ENCODE measurements at places on chromosomes 5 and 9. TPM values are rescaled to one million over a fixed set of nuclear protein-coding genes. Genes with fewer than 3 reads are reported as not detected.

TMEM215 gene
- not detected for total RNA-seq

GRCh38 chr9:99867968-99868367 lies 38.5 kb upstream of the STX17 start:
- no peak for DNase-seq

DNA sequence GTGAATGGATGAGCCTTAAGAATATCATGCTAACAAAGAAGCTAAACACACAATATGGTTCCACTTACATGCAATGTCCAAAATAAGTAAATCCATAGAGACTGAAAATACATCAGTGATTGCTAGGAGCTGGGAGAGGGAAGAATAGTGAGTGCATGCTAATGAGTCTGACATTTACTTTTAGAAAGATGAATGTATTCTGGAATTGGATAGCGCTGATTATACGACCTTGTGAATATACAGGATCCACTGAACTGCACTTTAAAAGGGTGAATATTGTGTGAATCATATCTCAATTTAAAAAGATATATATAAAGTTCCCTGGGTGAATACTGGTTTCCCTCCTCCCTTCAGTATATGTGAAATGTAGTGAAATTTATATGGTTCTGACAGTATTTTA lies 46.2 kb downstream of the LOX start:
- no peak for DNase-seq

DNA sequence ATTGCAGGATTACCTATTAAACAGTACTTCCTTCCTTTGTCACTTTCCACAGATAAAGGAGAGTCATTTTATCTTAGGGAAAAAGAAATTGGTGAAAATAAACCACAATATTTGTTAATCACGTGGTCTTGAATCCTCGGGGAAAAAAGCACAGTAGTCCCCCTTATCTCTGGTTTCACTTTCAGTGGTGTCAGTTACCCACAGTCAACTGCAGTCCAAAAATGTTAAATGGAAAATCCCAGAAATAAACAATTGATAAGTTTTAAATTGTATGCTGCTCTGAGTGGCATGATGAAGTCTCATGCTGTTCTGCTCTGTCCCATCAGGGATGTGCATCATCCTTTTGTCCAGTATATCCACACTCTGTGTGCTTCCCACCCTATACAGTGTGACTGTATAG lies 405.2 kb upstream of the MPDZ start:
- DNase-seq, result no peak

GRCh38 chr9:116333254-116333653 lies 179.7 kb downstream of the PAPPA start:
- no peak for DNase-seq

HRH2 gene
- not detected for total RNA-seq

MYMK gene
- total RNA-seq, result not detected

DNA sequence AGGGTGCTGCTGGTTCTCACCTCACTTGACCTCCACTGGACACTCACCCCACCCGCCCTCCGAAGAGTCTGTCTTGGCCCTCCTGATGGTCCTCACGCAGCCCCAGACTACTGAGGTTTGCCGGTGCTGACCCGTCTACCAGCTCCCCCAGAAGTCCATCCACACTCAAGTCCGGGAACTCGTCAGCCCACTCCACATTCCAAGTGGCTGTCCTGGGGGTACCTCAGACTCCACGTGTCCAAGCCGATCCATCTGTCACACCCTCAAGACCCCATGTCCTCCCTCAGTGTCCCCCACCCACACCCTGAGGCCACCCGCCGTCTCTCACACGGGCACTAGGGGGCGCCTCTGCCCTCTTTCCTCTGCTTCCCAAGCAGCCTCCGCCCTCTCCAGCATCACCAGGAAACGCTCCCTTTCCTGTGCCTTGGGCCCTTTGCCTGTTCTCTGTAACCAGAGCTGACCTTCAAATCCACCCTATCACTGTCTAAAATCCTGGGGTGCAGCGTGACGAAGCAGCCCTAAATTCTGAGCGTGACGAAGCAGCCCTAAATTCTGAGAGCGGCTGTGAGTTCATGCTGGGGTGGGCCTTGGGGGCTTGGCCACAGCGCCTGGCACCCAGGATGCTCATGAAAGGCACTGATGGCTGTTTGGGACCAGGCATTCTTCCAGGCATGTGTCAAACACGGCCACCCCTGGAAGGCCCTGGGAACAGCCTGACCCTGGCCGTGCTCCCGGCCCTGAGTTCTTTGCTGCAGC lies 95.7 kb downstream of the KCNT1 start:
- peak; percentile 29 for DNase-seq

DNA sequence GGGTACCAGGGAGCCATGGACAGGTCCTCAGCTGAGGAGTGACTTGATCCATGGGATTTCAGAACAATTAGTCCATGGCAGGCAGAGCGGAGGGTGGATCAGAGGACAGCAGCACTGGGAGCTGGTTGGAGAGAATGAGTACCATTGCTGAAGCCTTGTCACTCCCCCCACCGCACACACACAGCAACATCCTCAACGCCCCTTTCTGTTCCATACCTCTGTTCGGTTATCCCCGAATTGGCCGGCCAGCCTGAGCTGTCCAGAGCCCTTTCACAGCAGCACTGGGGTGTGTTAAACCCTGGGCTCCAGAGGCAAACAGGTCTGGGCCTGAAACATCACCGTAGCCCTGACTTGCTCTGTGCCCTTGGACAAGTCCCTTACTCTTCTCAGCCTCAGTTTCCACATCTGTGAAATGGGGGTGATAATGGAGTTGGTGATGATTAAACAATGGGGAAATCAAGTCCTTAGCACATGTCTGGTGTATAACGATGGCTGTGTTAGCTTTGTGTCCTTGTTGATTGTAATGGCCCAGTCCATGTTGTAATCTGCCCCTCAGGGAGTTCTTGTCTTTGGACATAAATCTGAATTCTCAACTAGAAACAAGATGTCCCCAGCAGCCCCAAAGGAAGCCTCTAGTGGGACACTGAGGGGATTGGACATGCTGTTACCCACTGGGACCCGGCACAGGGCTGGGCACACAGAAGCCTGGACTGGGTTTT lies 16.9 kb downstream of the GSN start:
- DNase-seq, result no peak

SLC34A1 gene
- not detected for total RNA-seq

DNA sequence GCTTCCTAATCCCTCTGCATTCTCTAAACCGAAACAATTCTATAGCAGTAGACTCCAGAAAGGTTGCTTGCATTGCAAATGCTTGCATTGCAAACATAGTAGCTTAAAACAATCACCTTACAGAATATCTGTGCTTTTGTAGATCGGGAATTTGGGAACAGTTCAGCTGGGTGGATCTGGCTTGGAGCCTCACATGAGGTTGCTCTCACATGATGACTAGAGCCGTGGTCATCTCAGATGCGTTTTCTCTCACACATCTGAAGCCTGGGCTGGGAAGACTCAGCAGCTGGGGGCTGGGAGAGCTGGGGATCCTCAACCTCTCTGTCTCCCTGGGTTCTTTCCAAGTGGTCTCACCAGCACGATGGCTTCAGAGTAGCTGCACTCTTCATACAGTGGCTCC lies 127.8 kb downstream of the MSX2 start:
- DNase-seq, result no peak

ELOVL7 gene
- not detected for total RNA-seq

DNA sequence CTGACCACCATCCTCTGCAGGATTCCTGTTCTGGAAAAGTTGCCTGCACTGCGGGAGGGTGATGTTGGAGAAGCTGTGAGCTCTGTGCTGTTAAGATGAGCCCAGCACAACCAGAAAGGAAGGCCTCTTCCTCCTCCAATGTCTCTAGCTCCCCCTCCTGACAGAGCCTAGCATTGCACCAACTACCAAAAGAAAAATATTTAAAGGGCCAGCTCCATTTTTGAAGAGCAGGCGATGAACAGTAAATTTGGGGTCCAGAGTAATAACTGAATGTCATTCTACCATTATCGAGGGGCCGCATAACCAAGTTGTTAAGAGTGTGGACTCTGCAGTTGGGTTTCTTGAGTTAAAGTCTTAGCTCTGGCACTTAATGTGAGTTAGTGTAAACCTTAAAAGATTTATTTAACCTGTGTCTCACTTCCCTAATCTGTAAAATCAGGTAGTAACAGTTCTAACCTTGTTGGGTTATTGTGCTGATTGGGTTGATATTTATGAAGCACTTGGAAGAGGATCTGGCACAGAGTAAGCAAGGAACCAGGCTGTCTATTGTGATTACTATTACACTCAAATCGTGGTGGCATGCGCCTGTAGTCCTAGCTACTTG lies 3.9 kb downstream of the TEX53 start:
- peak; percentile 76 for DNase-seq

DNA sequence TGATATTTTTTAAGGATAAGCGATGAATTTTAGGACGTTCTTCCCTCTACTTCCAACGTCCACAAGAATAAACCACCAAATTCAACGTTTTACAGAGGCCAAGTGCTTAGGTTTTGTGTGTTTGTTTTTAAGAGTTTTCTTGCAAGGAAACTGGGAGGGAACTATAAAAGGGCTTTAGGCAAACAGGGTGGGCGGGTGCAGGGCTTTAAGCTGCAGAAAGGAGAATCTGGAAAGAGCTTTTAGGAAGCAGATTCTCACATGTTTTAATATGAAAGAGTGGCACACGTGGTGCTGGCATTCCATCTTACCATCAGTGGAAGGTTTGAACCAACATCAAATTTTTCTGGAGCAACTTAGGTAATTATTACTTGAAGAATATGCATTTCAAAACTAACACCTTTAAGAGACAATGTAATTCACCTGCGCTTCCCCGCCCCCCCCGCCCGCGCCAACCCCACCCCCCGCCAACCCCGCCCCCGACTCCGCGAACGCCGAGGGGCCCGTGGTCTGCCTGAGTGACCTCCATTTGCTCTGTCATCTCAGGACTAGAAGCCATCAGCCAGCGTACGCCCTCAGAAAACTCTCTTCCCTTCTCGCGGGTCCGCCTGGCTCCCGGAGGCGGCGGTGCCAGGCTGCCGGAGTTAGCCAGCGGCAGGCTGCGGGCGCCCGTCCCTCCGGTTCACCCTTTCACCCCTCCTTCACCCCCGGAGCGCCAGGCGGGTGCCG lies 911 bp upstream of the PIK3R1 start:
- DNase-seq, result peak; percentile 9

GRCh38 chr5:90909101-90909503 lies 350.5 kb downstream of the ADGRV1 start:
- DNase-seq, result peak; percentile 93

GRCh38 chr5:150075233-150075632 lies 11.1 kb downstream of the CSF1R start:
- no peak for DNase-seq

GRCh38 chr9:98977813-98978212 lies 34.1 kb downstream of the COL15A1 start:
- DNase-seq, result no peak

DNA sequence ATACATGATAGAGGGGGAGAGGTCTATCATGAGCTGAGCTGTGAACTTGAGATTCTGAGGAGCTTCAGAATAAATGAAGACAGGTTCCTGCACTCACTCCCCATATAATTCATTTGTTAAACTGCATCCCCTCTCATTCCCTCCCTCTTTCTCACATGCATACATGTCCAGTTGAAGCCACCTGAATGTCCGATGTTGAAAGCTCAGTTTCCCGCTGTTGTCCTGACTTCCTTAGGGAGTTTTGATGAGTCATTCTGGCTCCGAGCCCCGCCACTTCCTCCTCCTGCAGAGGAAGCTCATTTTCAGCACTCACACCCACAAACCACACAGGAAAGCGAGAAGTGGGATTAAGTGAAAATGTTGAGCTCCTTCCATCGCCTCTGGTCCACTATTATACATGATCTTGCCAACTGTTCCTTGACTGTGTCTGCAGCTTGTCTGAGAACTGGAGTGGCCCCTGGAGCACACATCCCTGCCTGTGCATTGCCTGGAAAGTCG lies 121.2 kb downstream of the CEMIP2 start:
- DNase-seq, result peak; percentile 93

PCDH12 gene
- total RNA-seq, result 20.4 TPM

GRCh38 chr5:160357394-160357793 lies 13.0 kb downstream of the C1QTNF2 start:
- no peak for DNase-seq

DNA sequence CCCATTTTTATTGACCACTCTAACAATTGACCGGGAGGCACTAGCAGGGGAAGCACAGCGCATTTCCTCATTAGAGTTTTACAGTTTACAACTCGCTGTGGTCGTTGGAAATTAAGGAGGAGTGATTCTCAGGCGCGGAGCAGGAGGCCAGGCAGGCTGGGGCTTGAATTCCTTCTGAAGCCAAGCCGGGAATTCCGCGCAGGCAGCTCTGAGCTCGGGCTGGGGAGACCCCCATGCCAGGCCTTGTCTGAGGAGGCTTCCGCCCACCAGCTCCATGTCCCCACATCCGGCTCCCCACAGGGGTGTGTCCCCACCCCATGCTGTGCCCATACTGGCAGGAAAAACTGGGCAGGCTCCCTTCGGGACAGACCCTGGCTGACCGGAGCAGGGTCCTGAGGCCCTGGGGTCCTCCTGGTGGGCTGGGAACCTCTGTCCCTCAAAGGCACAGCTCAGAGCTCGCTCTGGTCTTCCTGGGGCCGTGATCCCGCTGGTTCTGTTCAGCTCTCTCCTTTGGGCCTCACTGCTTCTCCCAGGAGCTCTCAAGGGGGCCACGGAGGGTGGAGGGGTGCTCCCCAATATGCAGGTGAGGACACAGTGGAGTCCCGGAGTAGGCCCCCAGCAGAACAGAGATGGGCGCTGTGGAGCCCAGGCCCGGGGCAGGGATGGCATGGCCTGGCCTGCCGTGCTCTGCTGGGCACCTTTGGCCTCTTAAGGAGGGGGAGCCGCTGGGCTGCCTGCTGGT lies 1.3 kb upstream of the NRARP start:
- DNase-seq, result no peak

- no peak for DNase-seq
Measured at GRCh38 chr9:122377241-122378164, 6.7 kb downstream of the PTGS1 start.

- DNase-seq, result no peak
Measured at GRCh38 chr5:179731791-179732411, 721 bp upstream of the MAML1 start.

DNA sequence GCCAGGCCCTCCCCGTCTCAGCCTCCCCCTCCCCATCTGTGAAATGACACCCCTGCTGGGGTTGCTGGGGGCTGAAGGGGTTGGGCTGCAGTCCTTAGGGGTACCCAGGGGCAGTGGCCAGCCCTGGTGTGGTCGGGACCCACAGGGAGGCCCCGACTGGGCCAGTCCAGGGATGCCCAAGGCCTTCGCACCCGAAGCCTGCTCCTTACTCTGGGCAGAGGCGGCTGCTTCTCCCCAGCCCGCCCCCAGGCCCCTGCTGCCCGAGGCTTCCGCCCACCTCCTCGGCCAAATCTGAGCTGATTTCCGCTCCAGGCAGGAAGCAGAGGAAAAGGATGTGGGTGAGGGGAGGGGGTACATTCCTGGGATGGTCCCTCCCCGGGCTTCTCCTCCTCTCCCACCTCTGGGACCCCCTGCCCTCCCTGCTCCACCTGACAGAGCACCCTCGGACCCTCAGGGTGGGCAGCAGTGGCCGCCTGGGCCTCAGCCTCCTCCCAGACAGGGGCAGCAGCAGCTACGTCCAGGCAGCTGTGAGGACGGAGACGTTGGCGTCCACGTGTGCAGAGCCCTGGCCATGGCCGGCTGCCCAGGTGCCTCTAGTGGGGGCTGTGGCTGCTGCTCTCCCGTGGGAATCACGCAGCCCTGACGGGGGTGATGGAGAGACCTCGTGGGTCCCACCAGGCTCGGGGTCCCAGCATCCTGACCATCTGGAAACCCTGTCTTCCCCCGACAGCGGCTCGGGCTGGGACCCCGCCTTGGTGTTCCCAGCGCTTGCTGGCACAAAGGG lies 4.2 kb upstream of the NRARP start:
- peak; percentile 69 for DNase-seq

GABRB2 gene
- total RNA-seq, result not detected

All from endothelial cell of umbilical vein (primary cell).